DMS79 (cell line): ENCODE measurements at places on chromosomes 5 and 9.
A peak's percentile ranks its signal among the peaks of the same experiment; 100 is the strongest.

GRCh38 chr9:88979021-88979420, 12.2 kb upstream of the S1PR3 start:
- no peak for DNase-seq

DNA sequence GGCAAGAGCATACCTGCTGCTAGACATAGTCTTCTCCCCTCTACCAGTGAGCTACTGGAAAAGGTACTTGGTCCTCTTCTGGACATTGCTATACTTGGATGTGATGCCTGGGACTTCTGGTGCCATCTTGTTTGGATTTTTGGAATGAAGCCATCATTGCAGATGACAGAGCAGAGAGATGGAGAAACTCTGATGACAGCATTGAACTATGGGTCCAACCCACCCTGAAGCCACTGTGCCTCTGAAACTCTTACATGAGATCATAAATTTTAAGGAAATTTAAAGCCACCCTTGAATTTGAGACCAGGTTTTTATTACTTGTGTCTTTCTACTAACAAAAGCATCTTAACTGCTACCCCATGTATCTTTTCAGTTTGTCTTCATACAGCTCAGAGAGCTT, 151.1 kb upstream of the SMIM23 start:
- DNase-seq = no peak

- DNase-seq = no peak
Observed at GRCh38 chr9:99881769-99882168, 24.7 kb upstream of the STX17 start.

- no peak for DNase-seq
Observed at GRCh38 chr5:180618829-180619562, 27.7 kb upstream of the SCGB3A1 start.

DNA sequence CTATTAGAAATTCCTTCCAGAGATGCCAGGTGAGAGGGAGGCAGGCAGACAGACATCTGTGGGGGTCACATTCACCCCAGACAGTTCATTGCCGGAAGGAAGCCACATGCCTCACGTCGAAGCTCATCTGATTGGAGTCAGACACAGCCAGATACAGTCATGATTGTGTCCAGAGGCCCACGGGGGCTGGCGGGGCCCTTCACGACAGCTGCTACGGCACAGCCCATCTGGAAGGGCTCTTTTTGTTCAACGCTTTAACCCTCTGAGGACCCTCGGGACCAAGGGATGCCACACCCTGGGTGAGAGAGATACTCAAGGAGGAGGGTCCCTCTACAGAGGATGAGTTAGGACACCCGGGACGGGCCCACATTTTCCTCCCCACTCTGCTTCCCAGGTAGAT, 31.9 kb upstream of the GABRP start:
- no peak for DNase-seq

DNA sequence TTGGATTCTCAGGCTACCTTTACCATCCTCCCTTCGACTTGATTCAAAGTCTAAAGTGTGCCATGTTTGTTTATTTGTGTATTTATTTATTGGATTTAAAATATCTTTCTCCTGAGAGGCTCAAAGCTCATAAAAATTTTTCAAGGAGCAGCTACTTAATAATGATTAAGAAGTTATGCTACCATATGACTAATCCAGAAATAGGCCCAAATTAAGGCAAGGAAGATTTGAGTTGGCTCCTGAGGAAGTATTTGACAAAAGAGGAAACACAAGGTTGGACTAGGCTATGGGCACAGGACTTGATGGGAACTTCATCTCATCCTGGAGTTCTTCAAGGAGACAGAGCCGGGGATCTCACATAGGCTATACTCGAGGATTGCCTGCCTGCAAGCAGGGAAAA, 22.4 kb upstream of the PPP2CA start:
- DNase-seq = no peak

DNA sequence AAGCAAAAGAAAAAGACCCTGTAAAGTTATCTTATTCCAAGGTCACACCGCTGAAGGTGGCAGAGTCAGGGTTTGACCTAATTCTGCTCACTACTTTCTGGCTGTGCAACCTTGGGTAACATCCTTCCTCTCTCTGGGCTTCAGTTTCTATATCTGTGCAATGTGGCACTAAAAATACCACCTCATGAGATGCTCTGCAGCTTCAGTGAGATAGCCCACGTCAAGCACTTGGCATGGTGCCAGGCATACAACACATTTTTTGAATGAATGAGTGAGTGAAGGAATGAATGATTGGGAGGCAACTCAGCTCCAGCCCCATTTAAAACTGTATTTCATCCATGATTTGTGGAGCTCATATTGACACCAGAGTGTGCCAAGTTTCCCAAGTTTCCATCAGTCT, 62.3 kb downstream of the FOXI1 start:
- DNase-seq = no peak

DNA sequence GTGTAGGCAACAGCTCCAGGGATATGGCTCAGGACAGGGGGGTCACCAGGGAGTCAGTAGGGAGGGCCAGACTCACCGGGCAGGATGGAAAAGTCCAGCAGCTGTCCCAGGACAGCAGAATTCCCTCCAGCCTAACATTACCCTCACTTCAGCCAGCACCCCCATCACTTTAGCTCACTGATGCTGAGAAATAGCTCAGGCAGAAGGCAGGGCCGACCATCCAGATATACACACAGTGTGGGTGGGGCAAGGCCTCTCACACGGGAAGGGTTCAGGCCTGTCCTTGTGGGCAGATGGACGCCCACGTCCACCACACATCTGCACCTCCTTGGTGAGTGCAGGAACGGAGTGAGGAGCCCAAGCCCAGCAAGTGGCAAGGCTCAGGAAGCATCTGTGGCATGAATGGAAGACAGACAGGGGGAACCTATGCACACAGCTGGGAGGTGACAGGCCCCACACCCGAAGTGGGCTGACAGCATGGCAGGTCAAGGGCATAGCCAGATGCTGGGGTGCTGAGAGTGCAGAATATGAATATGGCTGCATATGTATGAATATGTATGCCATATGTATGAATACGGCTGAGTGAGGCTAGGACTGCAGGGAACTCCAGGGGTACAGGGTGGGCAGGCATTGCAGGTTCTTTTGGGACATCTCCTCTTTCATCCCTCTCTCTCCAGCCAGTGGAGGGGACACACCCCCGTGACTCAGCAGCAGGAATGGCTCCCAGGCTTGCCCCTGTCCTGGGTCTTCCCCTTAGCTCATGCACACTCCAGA, 17.0 kb downstream of the BICD2 start:
- no peak for DNase-seq

DNA sequence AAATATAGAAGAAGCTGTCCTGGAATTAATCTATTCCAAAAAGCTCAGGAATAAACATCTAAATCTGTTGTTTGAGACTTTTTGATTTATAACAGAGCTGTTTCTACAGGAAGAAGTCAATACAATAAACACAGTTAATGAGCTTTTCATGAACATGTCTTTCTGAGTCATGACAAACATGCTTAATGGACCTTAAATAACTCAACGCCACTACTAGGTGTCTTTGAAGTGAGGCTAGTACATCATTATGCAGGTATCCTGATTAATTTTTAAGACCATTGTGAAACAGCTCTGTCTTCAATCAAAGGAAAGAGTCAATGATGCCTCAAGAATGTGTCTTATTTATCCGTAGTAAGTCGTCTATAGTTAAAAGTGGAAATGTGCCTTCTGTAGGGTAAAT, 131.6 kb downstream of the GABRB2 start:
- DNase-seq = no peak

DNA sequence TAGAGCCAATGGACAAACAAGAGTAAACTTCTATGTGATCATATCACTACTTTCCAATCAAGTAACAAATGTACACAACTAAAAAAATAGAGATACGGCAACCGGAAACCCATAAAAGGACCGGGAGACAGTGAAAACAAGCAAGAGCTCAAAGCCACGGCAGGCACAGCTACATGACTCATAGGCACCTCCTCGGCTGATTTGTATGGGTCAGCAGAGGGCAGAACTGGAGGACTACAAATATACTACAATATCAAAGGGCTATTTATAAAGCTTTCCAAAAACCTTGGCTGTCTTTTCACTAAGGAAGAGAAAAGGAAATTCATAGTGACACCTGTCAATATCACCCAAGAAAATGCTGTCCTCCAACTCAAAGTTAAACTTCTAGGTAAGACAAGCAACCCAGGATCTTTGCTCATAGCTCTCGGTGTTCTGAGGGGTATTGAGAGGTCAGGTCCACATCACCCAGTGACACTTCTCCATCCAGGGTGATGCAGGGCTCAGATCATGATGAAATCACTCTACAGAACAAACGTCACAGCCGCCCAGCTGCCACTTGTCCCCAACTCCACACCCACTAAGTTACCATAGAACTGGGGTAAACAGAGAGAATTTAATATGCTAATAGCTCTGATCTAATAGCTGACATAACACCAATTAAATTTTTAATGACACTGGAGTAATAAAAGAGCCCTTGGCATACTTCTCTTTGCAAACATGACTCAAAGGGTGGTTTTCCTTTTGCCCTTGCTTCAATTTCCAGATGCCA, 41.3 kb downstream of the PFDN1 start:
- DNase-seq = peak; percentile 40

DNA sequence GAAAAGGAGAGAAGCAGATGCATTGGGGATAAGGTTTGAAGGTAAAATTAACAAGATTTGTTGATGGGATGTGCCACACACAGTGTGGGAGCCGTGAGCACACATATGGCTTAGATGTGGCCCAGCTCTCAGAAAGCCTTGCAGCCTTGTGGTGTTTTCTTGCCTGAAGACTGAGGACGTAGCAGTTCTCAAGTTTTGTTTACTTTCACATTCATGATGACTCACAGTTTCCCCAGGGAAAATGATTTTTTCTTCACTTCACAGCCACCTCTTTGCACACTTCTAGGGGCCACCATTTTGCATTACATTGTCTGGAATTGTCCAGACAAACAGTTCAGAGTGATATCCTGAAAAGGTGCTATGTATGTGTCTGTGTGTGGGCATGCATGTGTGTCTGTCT, 126.2 kb downstream of the BASP1 start:
- no peak for DNase-seq

GRCh38 chr5:125236007-125236406, 489.6 kb upstream of the ZNF608 start:
- no peak for DNase-seq

GRCh38 chr5:93724791-93725190, 16.6 kb downstream of the POU5F2 start:
- DNase-seq = no peak
